ENCODE measurements at places on chromosomes 4 and X.
A peak's percentile ranks its signal among the peaks of the same experiment; 100 is the strongest.

DNA sequence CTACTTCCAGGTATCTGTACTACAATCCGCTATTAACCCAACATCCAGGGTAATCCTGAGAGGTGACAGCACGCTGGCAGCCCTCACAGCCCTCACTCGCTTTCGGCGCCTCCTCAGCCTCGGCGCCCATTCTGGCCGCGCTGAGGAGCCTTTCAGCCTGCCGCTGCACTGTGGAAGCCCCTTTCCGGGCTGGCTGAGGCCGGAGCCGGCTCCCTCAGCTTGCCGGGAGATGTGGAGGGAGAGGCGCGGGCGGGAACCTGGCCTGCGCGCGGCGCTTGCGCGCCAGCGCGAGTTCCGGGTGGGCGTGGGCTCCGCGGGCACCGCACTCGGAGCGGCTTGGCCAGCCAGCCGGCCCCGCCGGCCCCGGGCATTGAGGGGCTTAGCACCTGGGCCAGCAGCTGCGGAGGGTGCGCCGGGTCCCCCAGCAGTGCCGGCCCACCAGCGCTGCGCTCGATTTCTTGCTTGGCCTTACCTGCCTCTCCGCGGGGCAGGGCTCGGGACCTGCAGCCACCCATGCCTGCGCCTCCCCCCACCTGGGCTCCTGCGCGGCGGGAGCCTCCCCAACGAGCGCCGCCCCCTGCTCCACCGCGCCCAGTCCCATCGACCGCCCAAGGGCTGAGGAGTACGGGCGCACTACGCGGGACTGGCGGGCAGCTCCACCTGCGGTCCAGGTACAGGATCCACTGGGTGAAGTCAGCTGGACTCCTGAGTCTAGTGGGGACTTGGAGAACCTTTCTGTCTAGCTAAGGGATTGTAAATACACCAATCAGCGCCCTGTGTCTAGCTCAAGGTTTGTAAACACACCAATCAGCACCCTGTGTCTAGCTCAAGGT is 87.3 kb downstream of the PRSS12 start:
- no peak for DNase-seq

DNA sequence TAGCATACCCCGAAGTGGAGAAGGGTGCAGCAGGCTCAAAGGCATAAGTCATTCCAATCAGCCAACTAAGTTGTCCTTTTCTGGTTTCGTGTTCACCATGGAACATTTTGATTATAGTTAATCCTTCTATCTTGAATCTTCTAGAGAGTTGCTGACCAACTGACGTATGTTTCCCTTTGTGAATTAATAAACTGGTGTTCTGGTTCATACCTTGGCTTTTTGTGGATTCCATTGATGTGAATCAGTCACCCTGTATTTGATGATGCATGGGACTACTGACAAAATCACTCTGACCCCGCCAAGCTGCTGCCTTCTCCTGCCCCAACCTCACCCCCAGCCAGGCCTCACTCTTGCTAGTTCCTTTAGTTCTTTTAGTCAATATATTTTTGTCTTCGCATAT is 32.7 kb downstream of the F9 start:
- DNase-seq: no peak

GRCh38 chrX:135974279-135974856 is 580 bp upstream of the MMGT1 start:
- peak; percentile 53 for DNase-seq

DNA sequence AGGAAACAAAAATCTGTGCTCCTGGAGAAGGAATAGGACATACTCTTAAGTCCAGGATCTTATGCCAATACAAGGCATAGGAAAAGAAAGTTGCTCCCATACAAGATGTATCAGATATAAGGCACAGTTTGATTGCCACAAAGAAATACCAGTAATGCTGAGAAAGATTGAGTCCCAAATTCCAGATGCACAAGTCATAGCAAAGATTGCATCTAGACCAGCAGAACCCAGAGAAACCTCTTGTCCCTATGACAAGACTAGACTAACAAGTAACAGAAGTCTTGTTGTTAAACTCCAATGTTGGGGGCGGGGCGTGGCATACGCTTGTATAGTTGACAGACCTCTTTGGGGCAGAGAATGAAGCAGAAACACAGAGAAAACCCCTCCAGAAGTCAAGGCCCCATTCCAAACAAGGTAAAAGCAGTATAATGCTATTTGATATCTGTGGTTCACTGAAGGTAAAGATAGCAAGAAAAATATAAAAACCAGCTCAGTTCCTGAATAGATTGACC is 671.5 kb upstream of the GRIA3 start:
- DNase-seq: no peak

DNA sequence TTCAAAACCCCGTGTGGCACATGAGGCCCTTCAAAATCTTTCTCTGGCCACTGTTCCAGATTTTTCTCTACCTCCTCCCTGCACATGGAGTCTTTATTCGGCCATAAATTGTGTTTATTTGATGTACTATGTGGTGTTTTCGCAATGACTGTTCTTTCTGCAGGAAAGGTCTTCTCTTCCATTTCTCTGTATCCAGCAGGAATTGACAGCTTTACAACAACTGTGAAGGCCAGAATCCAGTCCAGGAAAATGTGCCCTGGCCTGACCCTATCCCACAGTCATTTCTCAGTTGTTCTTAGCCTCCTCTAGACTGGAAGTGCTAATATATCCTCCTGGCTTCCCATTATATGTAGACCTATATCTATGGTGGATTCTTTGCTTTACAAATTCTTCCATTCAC is 191.4 kb downstream of the COL25A1 start:
- no peak for DNase-seq

DNA sequence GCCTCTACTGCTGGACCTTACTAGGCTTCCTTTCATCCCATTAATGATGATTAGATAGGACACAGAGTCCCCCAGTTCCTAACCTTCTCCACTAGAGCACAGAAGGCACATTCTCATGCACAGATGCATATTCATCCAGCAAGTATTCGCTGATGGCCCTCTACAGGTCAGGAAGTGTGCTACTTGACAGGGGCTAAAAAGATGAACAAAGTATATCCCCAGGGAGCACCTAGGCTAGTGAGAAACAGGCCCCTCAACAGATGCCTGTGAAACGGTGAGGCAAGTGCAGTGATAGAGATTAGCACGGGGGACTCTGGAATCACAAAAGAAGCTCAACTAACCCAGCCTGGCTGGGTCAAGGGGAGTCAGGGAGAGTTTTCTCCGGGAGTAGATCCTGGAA is 95.8 kb downstream of the MGST2 start:
- no peak for DNase-seq

DNA sequence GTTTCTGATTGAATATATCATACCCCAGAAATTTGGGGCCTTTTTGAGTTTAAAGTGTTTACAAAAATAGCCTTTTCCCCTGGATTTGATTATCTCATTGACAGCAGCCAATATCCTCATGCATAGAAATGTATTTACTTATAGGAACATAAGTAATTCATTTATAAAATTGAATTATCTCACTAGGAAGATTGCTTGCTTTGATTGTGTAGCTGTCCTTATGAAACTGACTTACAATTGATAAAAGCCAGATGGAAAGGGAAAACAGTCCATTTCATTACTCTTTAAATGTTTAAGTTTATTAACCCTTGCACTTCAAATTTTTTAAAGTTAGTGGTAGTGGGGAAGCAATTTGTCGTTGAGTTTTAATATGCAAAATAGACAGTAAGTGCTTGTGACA is 310.2 kb upstream of the TBX22 start:
- no peak for DNase-seq

- no peak for DNase-seq
These were observed 72.9 kb upstream of the PRDM5 start for GRCh38 chr4:120995266-120996010.

GRCh38 chrX:8579602-8580001 is 115.0 kb downstream of the VCX3B start:
- DNase-seq: no peak

- no peak for DNase-seq
These were observed 475.5 kb upstream of the FGF16 start for GRCh38 chrX:76971393-76972376.

DNA sequence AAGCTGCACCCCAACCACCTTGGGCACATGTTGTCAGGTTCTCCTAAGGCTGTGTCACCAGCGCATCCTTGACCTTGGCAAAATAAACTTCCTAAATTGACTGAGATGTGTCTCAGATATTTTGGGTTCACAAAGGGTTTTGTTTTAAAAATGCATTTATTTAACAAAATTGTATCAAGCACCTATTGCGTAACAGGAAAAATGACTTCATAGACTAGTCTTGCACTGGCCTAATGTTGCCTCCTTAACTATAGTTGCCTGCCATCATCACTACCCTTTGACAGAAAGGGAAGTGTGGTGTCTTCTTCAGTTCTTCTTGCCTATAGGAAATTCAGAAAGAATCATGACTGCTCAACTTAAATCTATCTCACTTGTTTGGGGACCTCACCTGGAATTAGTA is 374.2 kb downstream of the SH2D1A start:
- DNase-seq: no peak

DNA sequence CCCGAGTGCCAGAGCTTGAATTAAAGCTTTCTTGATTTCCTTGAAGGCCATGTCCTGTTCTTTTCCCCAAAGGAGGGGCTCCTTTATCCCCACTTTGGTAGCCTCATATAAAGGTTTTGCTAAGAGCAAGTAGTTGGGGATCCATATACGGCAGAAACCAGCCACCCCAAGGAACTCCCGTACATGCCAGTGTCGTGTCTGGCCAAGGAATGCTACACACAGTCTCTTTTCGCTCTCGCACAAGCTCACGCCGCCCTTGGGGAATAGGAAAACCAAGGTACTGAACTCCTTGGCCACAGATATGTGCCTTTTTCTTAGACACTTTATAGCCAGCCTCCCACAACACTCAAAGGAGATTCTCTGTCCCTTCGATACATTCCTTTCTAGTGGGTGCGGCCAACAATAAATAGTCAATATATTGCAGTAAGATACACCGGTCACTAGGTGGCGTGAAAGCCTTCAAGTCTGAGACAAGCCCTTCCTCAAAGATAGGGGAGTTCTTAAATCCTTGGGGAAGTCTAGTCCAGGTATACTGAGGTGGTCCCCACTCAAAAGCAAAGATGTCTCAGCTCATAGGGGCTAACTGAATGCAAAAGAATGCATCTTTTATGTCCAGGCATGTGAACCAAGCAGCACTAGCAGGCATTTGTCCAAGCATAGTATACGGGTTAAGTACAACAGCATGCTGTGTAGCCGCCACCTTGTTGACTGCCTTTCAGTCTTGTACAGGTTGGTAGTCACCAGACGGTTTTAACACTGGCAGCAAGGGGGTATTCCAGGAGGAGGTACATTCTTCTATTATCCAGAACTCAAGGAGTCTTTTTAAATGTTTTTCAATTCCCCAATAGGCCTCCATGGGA is 57.8 kb upstream of the XAGE1B start:
- DNase-seq: no peak

GRCh38 chr4:24887881-24888430 is 24.9 kb downstream of the CCDC149 start:
- DNase-seq: no peak

GRCh38 chr4:64130907-64131306 is 278.3 kb downstream of the TECRL start:
- DNase-seq: no peak

GRCh38 chrX:17590892-17591740 is 146.2 kb upstream of the SCML1 start:
- DNase-seq: no peak

DNA sequence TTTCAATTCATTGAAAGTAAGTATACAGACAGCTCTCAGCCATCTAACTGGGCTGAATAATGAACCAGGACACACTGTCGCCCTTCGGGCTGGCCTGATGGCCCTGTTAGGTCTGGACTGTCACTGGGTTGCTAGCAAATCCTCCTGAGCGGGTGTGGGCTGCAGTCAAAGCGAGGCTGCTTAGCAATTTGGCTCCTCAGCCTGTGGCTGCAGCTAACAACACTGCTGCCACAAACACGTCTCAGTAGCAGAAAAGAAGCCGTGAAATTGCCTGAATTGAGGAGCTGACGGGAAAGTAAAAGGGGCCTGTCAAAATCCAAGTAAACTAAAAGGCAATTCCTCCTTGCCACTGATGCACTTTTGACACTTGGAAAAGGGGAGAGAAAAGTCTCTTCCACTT is 72.8 kb downstream of the SMIM20 start:
- DNase-seq: no peak

GRCh38 chr4:129362691-129363274 is 266.8 kb downstream of the C4orf33 start:
- DNase-seq: peak; percentile 20

GRCh38 chrX:42096265-42096920 is 173.0 kb upstream of the CASK start:
- DNase-seq: no peak

DNA sequence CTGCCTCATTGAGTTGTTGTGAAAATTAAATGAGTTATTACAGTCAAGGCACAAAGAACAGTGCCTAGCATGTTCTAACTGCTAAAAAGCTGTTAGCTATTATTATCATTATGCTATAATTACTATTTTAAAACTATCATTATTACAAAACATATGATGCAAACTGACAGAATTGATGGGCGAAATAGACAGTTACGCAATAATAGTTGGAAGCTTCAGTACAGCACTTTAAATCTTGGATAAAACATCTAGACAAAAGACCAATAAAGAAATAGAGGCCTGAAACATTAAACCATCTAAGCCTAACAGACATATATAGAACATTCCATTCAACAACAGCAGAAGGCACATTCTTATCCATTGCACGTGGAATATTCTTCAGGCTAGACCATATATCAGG is 73.0 kb downstream of the TAB3 start:
- no peak for DNase-seq

GRCh38 chrX:82092307-82092706 is 890.4 kb downstream of the SH3BGRL start:
- DNase-seq: no peak

DNA sequence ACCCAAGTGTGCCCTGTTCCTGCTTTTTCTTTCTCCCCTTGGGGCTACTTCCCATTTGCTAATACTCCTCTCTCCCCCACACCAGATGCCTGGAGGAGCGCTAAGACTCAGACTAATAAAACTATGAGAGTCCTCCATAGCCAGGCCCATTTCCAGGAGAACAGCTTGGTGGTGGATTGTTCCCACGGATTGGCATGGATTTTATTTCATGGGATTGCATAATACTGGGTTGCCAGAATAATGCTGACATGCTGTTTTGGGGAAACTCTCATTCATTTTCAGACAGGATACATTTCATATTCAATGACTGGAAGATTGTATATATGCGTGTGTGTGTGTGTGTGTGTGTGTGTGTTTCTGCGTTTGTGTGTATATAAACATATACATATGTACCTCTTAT is 447.5 kb upstream of the PITX2 start:
- DNase-seq: no peak

- no peak for DNase-seq
These were observed 16.2 kb downstream of the ANK2 start for GRCh38 chr4:113065629-113066028.
